ENCODE measurements at places on chromosomes 2 and 18.

DNA sequence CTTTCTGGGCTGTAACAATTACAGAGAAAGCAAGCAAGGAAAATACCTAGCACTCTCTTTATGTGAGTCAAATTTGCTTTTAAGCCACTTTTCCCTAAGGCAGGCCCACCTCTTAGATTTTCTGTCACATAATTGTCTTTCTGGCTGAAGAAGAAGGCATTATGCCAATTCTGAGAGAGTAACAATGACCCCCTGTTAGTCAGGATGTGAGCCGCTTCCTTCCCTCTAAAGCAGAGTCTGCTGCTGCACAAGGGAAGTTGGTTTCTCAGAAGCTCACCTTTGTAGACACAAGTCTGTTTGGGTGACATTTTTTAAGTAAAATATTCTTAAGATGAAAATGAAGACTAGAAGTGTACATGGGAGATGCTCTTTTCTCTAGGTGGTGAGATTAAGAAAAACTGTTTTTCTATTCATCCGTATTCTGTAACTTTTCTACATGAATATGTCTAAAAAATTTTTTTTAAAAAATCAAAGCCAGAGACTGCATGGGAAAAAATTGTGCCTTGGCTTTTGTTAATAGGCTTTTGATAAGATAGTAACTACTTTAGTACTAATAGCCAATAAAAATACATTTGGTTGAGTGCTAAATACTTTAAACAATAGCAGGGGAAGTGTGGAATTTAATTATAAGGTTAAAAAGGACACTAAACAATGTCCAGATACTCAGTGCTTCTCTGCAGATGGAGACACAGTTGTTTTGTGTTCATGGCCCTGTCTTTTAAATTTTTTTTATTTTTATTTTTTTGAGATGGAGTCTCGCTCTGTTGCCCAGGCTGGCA, 33.4 kb upstream of the VPS54 start:
- peak; percentile 5 for DNase-seq

DNA sequence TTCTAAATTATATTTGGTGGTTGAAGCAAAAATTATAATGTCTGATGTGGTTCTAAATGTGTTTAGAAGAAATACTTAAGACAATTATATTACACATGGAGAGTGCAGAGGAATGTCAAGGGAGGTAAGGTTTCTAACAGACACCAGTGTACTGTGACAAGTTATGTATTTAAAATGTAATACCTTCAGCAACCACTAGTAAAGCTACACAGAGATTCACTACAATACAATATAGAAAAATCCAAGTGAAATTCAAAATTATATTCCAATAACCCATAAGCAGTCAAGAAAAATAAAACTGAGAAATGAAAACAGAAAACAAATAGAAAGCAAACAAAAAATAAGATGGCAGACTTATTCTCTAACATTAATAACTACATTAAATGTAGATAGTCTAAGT, 249.5 kb upstream of the KLHL14 start:
- no peak for DNase-seq

DNA sequence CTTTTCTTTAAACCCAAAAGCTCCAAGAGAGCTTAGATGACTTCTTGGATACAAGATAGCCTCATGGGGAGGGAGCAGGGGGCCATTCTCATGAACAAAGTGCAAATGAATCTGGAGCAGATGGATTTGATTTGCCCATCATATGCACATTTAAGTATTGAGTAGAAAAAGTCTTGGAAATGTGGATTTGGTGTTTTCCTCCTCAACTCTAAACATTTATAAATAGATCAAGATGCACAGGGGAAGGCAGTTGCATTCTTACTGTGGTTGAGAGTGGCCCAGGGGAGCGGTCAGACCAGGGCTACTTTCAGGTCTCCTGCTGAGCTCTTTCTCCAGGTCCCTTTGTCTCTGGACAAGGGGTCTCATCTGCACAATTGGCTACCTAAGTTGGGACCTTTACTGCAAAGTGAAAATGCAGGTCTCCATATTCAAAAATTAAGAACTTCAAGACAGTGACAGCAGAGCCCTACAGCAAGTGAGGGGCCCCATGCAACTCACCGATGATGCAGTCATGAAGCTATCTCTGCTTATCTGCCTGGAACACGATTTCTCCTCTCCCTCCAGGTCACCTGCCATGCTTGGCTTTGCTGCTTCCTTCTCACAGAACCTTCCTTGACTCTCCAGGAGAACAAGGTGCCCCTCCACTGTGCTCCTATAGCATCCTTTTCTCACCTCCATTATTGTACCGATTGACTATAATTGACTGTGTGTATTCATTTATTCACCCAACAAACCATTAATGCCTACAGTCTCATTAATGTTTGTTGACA, 145.4 kb downstream of the LPIN1 start:
- DNase-seq = no peak

- DNase-seq = no peak
Observed at GRCh38 chr2:170224692-170225294, 46.8 kb downstream of the MYO3B start.

GRCh38 chr2:61109291-61109690, 43.6 kb downstream of the SANBR start:
- DNase-seq = no peak

DNA sequence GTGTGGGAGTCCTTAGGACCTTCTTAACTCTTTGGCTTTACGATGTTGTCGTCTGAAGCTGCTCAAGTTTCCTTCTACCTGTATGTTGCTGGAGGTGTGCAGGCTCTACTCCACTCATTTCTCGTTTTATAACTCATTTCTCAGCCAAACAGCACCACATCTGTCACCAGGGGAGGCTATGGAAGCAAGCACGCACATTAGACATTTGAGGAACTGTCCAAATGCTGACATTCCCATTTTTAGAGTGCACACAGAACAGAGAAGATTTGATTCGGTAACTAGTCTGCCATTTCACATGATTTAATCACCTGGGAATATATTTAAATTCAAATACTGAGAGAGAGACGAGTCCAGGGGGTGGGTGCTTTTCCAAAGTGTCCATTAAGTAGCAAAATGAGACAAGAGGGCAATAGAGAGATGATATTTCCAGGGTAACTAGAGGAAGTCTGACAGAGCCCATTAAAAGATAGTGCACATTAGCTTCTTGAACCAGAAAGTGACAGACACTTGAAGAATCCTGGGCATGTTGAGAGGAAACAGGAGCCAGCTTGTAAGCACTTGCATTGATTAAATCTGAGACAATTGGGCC, 793.3 kb downstream of the TDRD15 start:
- DNase-seq = peak; percentile 21

DNA sequence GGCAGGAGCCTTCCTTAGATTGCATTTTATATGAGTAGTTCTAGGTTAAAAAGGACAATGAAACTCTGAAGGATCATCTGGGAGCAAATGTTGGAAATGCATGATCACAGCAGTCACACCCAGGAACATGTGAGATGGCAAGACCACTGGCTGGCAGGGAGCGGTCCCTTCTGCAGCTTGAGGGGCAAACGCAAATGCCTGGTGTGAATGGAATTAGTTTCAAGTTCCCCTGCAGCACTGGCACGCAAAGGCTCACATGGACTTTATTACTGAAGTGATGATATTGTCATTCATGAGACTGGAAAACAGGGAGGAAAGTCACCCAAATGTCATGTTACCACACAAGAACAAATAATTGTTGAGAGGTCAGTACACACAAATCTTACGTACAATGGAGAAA, 223.3 kb downstream of the FBXO15 start:
- no peak for DNase-seq

GRCh38 chr2:147543056-147543455, 301.8 kb upstream of the ACVR2A start:
- peak; percentile 5 for DNase-seq

DNA sequence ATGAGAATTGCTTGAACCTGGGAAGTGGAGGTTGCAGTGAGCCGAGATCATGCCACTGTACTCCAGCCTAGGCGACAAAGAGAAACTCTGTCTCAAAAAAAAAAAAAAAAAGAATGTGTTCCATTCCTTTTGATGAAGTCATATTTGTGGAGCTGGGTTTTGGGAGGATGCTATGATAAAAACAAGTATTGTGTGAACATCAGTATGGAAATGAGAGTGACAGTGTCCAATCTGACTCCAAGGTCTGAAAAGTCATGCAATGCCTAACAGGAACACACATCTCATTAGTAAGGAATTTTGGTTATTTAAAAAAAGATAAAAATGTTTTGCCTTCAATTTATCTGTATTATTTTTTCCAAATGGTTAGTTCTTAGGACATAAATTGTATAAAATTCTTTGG, 11.8 kb downstream of the GCFC2 start:
- peak; percentile 38 for DNase-seq

DNA sequence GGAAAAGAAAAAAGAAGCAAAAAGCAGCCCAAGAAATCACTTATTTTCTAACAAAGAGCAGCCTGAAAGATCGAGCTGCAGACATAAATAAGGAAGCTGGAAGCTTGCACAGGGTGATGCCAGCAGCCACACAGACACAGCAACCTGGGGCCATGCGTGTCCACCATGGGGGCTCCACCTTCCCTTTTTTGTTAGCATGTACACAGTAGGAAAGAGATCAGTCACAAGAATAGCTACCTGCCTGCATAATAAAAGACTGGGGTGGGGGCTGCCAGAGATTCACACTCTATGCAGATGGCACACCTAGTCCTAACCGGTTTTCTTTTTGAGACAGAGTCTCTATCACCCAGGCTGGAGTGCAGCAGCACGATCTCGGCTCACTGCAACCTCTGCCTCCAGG, 2.9 kb upstream of the CNOT11 start:
- DNase-seq = no peak

DNA sequence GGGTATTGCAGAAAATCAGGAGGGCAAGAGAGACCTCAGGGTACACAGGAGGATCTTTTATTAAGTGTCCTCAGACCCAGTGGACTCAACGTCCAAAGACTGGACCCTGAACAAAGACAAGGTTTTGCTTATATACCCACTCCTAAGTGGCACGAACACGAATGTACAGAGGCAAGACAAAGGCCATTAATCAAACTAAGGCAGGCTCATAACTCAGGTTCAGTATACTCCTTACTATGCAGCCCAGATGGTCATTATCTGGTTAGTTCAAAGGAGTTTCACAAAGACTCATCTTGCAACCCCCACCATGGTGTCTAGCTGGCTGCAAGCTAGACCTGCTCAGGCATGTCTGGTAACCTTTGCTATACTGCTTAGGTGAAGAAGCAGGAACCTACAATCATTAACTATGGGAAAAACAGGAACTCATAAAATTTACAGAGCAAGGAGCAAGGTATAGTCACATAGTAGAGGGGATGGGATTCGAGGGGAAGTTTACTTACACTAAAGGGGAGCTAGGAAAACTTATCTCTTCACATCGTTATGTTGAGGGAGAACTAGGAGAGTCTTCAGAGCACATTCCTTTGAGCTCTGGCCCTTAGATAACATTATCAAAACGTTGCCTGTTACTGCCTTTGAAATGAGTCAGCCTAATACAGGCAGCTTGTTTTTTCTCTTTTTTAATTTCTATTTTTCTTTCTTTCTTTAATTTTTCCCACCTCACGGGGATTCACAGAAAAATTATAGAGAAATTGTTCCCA, 33.9 kb downstream of the SLC4A3 start:
- peak; percentile 45 for DNase-seq

GRCh38 chr2:40113272-40113968, 334.4 kb upstream of the THUMPD2 start:
- peak; percentile 32 for DNase-seq

GRCh38 chr2:85826990-85827878, 61.6 kb downstream of the ST3GAL5 start:
- peak; percentile 49 for DNase-seq

- no peak for DNase-seq
Observed at GRCh38 chr2:57965961-57966360, 80.6 kb upstream of the VRK2 start.

- no peak for DNase-seq
Observed at GRCh38 chr2:62185475-62186155, 10.3 kb upstream of the B3GNT2 start.

Measured in IMR-90 (cell line).